ENCODE measurements at places on chromosomes 11 and 22. TPM values are rescaled to one million over a fixed set of nuclear protein-coding genes. Genes with fewer than 3 reads are reported as not detected.

INS gene
- not detected for total RNA-seq

ANGPTL5 gene
- not detected for total RNA-seq

C22orf23 gene
- 0.62 TPM for total RNA-seq

LTO1 gene
- total RNA-seq = 26.4 TPM

XKR3 gene
- total RNA-seq = not detected

TTC36 gene
- 0.22 TPM for total RNA-seq

BBOX1 gene
- total RNA-seq = not detected

FIBP gene
- total RNA-seq = 185 TPM

TYMP gene
- 5.1 TPM for total RNA-seq

JHY gene
- total RNA-seq = 1.7 TPM

SMIM35 gene
- not detected for total RNA-seq
